Activated gamma-delta T cell treated with anti-CD3 and anti-CD28 coated beads, Interleukin-2, amount 50 U/mL, for 16 hours (primary cell): ENCODE measurements at places on chromosomes 11 and 22.

DNA sequence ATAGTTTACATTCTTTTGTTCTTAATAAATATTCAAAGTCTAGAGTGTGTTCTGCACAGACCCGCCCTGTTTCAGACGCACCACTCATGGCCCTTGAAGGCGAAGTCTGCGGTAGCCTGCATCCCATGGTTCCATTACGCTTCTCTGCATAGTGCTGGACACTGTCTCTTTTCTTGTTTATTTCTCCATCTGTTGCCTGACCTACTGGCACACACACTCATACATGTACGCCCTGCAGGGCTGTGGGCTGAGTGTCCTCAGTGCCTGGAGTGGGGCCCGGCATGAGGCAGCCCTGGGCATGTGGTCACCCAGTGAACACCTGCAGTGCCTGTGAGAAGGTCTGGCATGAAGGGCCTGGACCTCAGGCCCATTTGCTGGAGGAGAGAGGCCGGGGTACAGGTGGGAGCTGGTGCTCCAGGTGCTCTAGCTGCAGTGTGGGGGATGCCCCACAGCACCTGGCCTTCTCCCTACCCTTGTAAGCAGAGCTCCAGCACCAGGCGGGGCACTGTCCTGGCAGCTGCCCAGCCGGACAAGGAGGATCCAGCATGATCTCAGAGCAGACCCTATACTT lies 404.1 kb downstream of the TBC1D22A start:
- no peak for DNase-seq

GRCh38 chr11:130876931-130877915 lies 39.1 kb downstream of the SNX19 start:
- DNase-seq = no peak

GRCh38 chr11:71396548-71397123 lies 51.6 kb downstream of the DHCR7 start:
- no peak for DNase-seq

- DNase-seq = no peak
These were observed 7.2 kb upstream of the MOB2 start for GRCh38 chr11:1493650-1494244.

DNA sequence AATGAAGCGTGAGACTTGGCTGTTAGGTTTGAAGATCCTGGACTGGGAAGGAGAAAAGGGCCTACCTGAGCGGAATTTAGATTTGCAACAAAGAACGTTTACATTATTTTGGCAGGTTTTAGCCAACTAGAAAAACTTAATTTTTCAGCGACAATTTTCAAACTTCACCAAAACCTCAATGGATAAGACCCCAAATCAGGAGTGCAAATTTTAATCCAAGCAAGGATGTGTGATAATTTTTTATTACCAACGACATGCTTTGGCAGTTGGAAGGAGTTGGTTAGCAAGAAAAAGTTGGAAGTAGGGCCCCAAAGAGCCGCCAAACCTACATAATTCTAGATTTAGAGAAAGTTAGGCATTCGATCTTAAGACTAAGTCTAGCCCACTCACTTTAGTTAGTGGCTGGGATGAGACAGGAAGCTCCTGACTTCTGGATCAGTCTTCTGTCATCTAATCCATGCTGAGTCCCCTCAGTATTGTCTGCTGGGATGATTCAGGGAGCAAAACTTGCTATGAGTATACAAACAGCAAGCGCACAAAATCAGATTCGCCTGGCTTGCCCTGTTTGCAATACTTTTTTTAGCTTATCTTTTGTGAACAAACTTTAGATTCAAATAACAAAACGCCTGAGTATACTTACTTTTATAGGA lies 787 bp upstream of the RDX start:
- no peak for DNase-seq

- no peak for DNase-seq
These were observed 10.7 kb downstream of the ISX start for GRCh38 chr22:35076630-35077029.

GRCh38 chr11:33703788-33704187 lies 3.2 kb upstream of the C11orf91 start:
- DNase-seq = no peak

DNA sequence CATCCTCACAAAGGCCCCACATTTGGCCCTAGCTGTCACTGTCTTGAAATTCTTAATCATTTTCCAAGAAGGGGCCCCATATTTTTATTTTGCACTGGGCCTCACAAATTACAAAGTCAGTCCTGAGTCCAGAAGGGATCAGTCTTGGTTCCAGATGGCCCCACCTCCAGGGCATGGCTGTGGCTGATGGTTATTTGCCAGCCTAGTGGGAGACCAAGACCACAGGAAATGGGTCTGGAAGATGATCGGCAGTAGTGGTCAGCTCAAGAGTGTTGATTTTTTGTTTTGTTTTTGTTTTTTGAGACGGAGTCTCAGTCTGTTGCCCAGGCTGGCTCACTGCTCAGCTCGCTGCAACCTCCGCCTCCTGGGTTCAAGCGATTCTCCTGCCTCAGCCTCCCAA lies 47.1 kb upstream of the EMID1 start:
- no peak for DNase-seq

- peak; percentile 9 for DNase-seq
These were observed 325.4 kb downstream of the BRD1 start for GRCh38 chr22:49502126-49502826.

- DNase-seq = no peak
These were observed 35.5 kb upstream of the GAB4 start for GRCh38 chr22:17043521-17043920.

DNA sequence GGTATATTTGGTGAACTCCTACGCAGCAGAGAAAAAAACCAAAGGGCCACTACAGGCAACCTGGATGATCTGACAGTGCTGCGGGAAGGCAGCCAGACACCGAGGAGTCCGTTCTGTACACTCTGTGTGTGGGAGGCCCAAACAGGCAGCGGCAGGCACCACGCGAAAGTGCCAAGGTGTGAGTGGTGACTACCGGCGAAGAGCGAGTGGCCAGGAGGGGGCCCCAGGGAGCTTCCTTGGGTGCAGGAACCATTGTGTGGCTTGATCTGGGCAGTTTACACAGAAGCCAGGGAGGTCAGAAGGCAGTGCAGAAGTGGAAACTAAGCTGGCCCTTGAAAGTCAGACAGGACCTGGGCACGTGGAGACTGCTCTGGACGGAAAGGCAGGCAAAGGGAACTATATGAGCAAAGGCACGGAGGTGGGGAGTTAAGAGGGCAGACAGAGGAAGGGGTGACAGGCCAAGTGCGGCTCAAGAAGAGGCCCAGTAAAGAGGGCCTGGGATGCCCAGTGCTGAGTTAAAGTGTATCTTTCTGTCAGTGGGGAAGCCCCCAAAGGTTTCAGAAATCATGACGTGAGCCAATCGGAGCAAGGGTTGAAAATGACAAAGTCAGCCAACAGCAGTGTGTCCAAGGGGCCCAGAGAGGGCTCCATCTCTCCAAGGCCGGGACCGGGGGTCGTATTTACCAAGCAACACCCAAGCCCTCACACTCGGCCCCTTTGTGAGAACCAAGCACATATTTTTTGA lies 10.6 kb downstream of the TMEM184B start:
- DNase-seq = no peak

DNA sequence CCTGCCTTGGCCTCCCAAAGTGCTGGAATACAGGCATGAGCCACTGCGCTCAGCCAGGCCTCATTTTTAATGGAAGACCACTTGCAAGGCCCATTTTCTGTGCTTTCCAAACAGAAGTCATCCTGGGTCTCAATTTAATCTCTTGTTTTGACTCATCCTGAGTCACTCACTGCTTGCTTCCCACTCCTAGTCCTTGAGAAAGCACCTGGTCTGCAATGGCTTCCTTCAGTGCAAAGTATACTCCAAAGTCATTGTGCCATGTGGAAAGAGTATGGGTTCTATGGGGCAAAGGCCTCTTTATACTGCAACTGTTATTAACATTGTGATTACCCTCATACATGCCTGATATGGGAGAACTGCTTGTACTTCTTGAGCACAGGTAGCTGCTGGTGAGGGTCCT lies 18.3 kb upstream of the SLC5A1 start:
- DNase-seq = no peak
